Gastrocnemius medialis (tissue), 4 donors: ENCODE measurements at places on chromosomes 2 and 18. TPM values are rescaled to one million over a fixed set of nuclear protein-coding genes. Genes with fewer than 3 reads are reported as not detected.

DNA sequence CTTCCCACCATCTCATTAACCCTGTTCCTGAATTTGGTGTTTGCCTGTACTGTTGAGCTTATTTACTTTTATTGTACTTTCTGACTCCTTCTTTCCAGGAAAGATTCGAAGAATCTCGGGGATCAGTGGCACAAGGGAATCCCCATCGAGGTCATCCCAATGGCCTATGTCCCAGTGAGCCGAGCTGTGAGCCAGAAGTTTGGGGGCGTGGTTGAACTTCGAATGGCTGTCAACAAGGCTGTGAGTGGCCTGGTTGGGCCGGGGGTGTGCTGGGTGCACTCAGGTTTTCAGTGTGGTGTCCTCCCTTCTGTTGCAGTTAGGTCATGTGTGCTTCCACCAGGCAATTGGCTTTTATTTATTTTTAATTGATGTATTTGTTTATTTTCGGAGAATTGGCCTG is 45.0 kb downstream of the RPIA start:
- H3K4me1 ChIP-seq: peaks cover 50% of the 10 kb centered on the region
- no peak overlapping the region for H3K4me3 ChIP-seq
- DNase-seq: no peak
- H3K27ac ChIP-seq: peak overlapping the region; percentile 63
- H3K27me3 ChIP-seq: no peaks in the 10 kb centered on the region
- H3K36me3 ChIP-seq: no peaks in the 10 kb centered on the region

DNA sequence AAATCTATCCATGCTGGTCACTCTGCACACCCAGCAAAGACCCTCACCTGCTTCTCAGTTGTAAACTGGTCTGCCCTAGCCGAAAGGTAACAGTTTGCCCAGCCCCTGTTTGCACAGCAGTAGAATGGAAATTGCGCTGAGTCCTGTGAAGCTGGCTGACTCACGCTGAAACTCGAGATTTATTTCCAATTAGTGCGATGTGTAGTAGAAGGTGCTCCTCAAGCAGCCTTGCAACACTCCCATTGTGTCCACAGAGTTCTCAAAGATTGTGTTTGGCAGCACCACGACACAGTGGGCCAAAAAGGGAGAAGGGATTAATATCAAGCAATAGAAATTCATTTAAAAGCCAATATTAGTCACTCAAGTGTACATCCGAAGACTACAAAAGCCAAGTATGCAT is 21.7 kb upstream of the APCDD1 start:
- DNase-seq: no peak
- no peak overlapping the region for H3K4me3 ChIP-seq
- no peak overlapping the region for H3K27ac ChIP-seq
- no peaks in the 10 kb centered on the region for H3K36me3 ChIP-seq
- no peaks in the 10 kb centered on the region for H3K27me3 ChIP-seq

- H3K27me3 ChIP-seq: no peaks in the 10 kb centered on the region
- H3K4me1 ChIP-seq: peaks cover 9% of the 10 kb centered on the region
- H3K27ac ChIP-seq: peak overlapping the region; percentile 74
- DNase-seq: peak; percentile 51
- no peaks in the 10 kb centered on the region for H3K36me3 ChIP-seq
- no peak overlapping the region for H3K4me3 ChIP-seq
These were observed 24.3 kb downstream of the INPP5D start for GRCh38 chr2:233084488-233084887.

DNA sequence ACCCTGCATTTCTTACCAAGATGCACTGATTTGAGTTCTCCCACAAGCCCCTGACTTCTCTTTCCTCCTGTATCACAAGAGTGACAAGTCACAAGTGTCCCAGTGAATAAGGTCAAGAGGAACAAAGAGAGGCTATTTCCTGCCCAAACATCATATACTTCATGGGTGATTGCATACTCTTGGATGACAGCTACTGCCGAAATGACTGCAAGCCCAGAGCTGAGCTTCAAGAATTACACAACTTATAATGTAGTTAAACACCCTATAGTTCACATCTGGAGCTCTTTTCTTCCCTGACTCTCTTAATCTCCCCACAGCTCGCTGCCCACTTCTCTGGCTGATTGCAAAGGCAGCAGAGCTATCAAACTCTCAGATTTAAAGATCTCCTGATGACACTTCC is 289.7 kb upstream of the PARD3B start:
- H3K27me3 ChIP-seq: no peaks in the 10 kb centered on the region
- H3K36me3 ChIP-seq: no peaks in the 10 kb centered on the region
- H3K4me3 ChIP-seq: no peak overlapping the region

- no peak overlapping the region for H3K4me3 ChIP-seq
- no peaks in the 10 kb centered on the region for H3K36me3 ChIP-seq
- no peak overlapping the region for H3K27ac ChIP-seq
These were observed 239.6 kb downstream of the LPIN1 start for GRCh38 chr2:11985817-11986566.

- H3K27me3 ChIP-seq: no peaks in the 10 kb centered on the region
- H3K36me3 ChIP-seq: no peaks in the 10 kb centered on the region
- no peak overlapping the region for H3K27ac ChIP-seq
- DNase-seq: no peak
- no peak overlapping the region for H3K4me3 ChIP-seq
These were observed 1515.6 kb upstream of the NXPH2 start for GRCh38 chr2:140295767-140296166.

DNA sequence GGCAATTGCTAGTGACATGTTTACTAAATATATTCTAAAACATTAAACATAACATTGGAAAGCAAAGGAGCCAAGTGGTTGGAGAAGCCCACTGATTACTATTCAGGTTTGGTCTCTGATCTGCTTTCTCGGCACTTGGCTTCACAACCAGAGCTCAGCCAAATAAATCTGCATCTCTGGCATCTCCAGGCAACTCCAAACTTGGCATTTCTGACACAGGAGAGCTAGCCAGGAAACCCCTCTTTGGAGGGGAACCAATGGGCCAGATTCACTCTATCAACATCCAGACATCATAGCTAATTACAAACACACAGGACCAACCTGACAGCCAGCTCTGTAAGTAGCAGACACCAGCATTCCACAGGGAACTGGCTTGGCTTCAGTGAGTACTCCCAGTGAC is 150.3 kb upstream of the ETAA1 start:
- H3K27ac ChIP-seq: no peak overlapping the region
- no peak overlapping the region for H3K4me3 ChIP-seq
- DNase-seq: no peak
- H3K4me1 ChIP-seq: no peaks in the 10 kb centered on the region

- H3K4me1 ChIP-seq: peaks cover 8% of the 10 kb centered on the region
- no peaks in the 10 kb centered on the region for H3K36me3 ChIP-seq
- H3K27ac ChIP-seq: peak overlapping the region; percentile 89
- H3K27me3 ChIP-seq: no peaks in the 10 kb centered on the region
- H3K4me3 ChIP-seq: no peak overlapping the region
- DNase-seq: no peak
These were observed 21.0 kb upstream of the ZNF532 start for GRCh38 chr18:58843688-58844035.

GRCh38 chr2:174663550-174663949 is 65.9 kb upstream of the WIPF1 start:
- peaks cover 4% of the 10 kb centered on the region for H3K4me1 ChIP-seq
- no peaks in the 10 kb centered on the region for H3K27me3 ChIP-seq
- no peak overlapping the region for H3K4me3 ChIP-seq

DNA sequence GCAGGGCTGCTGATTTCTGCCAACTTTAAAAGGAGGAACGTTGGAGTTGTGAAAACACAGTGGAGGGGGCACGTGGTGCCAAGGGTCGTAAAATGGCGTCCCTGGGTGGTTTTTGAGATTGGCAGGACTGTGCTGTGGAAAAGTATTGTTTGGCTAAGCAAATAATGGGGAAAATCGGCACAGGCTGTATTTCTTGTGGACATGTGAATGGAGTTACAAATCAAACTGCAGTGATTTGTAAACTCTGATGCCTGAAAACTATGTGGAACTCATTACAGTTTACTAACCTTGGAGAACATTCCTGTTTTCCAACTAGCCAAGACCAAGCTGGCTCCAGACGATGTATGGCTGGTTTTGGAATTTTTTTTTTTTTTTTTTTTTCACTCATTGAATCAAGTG is 68.7 kb downstream of the KCTD1 start:
- H3K27me3 ChIP-seq: no peaks in the 10 kb centered on the region
- no peak overlapping the region for H3K27ac ChIP-seq
- DNase-seq: no peak
- H3K4me1 ChIP-seq: peaks cover 13% of the 10 kb centered on the region
- peaks cover 4% of the 10 kb centered on the region for H3K36me3 ChIP-seq

GRCh38 chr2:189943009-189943408 is 119.5 kb downstream of the MSTN start:
- no peaks in the 10 kb centered on the region for H3K36me3 ChIP-seq
- no peak for DNase-seq
- H3K27ac ChIP-seq: no peak overlapping the region
- no peaks in the 10 kb centered on the region for H3K27me3 ChIP-seq
- H3K4me3 ChIP-seq: no peak overlapping the region
- no peaks in the 10 kb centered on the region for H3K4me1 ChIP-seq

DNA sequence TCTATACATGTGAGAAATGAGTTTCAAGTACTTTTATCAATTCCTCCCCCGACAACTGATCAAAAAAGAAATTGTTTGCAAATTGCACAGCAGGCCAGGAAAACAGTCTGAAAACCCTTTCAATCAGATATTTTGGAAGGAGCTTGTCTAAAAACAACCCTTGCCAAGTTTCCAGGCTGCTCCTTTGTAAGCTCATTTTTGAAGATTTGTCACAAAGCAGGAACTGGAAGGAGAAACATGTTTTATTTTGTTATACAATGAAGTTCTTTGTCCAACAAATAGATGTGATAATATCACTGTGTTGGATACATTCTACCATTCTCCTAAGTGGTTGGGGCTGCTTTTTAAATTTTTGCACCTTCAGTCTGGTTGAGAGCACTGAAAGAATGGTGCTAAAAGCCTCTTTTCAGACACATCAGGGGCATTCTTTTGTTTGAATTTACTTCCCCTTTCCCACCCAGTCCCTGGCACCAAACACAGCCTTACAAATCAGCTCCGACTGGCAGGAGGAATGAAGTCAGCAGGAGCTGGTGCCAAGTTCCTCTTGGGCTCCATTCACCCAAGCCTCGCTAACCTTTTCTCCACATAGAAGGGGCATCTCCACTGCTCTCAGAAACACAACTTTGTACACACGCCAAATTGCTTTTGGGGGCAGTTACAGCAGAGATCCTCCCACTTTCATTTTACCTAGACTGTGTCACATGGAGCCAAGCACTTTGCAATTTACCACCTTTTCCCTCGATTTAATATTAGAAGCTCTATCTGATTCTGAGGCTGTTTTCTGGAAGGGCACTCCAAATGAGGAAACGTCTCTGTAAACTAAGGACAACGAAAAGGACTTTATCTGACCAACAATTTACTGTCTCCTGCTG is 88.0 kb downstream of the C1D start:
- no peaks in the 10 kb centered on the region for H3K36me3 ChIP-seq
- no peak for DNase-seq
- no peak overlapping the region for H3K4me3 ChIP-seq
- no peak overlapping the region for H3K27ac ChIP-seq

- H3K27me3 ChIP-seq: no peaks in the 10 kb centered on the region
- no peaks in the 10 kb centered on the region for H3K36me3 ChIP-seq
- no peak overlapping the region for H3K27ac ChIP-seq
- no peak overlapping the region for H3K4me3 ChIP-seq
- DNase-seq: no peak
These were observed 34.6 kb upstream of the ACKR3 start for GRCh38 chr2:236535024-236535423.

GRCh38 chr2:169095621-169096105 is 26.3 kb downstream of the DHRS9 start:
- H3K27me3 ChIP-seq: no peaks in the 10 kb centered on the region
- no peaks in the 10 kb centered on the region for H3K36me3 ChIP-seq
- no peaks in the 10 kb centered on the region for H3K4me1 ChIP-seq
- H3K4me3 ChIP-seq: no peak overlapping the region

DNA sequence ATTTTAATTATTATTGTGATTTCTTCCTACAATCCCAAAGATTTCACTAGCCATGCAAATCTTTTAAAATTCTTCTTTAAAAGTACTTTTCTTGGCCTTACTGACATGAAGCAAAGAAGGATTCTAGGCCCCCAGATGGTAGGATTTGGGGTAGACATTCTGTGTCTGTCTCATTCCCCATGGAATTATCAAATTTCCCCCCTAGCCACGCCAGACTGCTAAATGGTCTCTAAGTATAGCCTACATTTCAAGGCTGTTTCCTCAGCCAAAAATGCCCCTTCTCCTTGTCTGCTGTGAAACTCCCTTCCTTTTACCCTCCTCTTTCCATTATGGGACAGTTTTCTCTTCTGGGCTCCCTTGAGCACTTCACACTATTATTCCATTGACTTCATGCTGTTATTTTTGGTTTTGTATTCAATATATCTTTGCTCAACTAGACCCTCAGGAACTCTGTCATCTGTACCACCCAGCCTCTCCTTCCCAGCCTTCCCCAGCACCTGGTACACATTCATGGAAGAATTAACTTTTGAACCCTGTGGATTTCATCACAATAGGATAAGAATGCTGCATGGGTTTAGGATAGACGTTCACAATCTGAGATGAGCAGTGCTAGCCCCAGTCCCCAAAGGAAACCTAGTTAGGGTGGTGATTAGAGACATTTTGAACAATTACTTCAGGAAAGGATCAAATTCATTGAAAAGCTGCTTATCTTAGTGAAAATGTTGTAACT is 21.5 kb upstream of the CYP1B1 start:
- H3K27ac ChIP-seq: peak overlapping the region; percentile 35
- DNase-seq: no peak
- H3K27me3 ChIP-seq: peaks cover 21% of the 10 kb centered on the region
- no peak overlapping the region for H3K4me3 ChIP-seq
- peaks cover 8% of the 10 kb centered on the region for H3K4me1 ChIP-seq

GRCh38 chr18:6624661-6625311 is 104.7 kb upstream of the ARHGAP28 start:
- H3K27ac ChIP-seq: no peak overlapping the region
- H3K4me1 ChIP-seq: no peaks in the 10 kb centered on the region
- no peak overlapping the region for H3K4me3 ChIP-seq
- no peak for DNase-seq
- no peaks in the 10 kb centered on the region for H3K36me3 ChIP-seq
- no peaks in the 10 kb centered on the region for H3K27me3 ChIP-seq

GRCh38 chr18:9454061-9454703 is 21.1 kb upstream of the RALBP1 start:
- no peaks in the 10 kb centered on the region for H3K27me3 ChIP-seq
- H3K36me3 ChIP-seq: no peaks in the 10 kb centered on the region
- no peak for DNase-seq
- no peaks in the 10 kb centered on the region for H3K4me1 ChIP-seq
- no peak overlapping the region for H3K4me3 ChIP-seq

GRCh38 chr2:203804070-203804469 is 63.5 kb upstream of the CTLA4 start:
- H3K27me3 ChIP-seq: no peaks in the 10 kb centered on the region
- H3K4me1 ChIP-seq: no peaks in the 10 kb centered on the region
- H3K4me3 ChIP-seq: no peak overlapping the region
- no peak overlapping the region for H3K27ac ChIP-seq

Gene POMC
- 32.9 TPM for total RNA-seq

Gene GPR35
- total RNA-seq: 0.72 TPM

Gene COMMD1
- 55.6 TPM for total RNA-seq

Gene KATNAL2
- total RNA-seq: 2.7 TPM

Gene DNAH7
- not detected for total RNA-seq

Gene UGT1A1
- total RNA-seq: 0.20 TPM

Gene CRIM1
- total RNA-seq: 98.0 TPM

Gene UGT1A5
- total RNA-seq: not detected

Gene TMEM169
- total RNA-seq: not detected
